ENCODE measurements at places on chromosomes 11 and 22.

DNA sequence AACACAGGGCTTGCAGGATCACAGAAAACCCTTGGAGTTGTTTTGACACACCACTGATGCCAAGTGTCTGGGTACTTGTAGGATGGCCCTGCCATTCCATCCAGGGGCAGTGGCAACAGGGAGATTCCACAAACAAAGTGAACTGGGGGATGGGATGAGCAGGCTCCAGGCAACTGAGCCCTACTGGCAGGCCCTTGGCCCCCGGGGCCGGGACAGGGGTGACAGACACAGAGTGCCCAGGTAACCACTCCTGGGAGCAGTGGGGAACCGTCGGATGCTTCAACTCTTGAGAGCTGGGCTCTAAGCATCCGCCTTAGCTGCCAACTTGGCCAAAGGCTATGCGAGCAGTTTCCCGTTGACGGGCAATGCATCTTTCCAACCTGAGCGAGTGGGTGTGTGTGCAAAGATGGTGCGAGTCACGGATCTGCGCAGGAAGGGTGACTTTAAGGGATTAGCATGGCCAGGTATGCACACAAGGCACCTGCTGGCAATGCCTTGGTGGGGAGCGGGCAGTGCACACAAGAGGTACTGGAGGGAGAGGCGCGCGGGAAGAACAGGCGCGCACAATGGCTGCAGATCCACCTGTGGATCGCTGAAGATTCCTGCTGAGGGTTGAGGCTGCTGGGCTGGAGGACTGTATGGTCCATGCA lies 83.1 kb upstream of the PRODH start:
- no peak for DNase-seq

DNA sequence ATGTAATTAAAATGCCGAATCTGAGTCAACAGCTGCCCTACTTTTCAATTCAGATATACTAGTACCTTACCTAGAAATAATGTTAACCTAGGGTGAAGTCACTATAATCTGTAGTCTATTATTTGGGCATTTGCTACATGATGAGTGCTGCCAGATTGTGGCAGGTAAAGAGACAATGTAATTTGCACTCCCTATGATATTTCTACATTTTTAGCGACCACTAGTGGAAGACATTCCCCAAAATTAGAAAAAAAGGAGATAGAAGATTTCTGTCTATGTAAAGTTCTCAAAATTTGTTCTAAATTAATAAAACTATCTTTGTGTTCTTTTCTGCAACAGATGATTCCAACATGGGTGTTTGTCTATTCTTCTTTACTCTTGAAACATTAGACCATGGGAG lies 14.1 kb downstream of the MS4A1 start:
- no peak for DNase-seq

GRCh38 chr11:17479284-17480214 lies 2.9 kb upstream of the ABCC8 start:
- peak; percentile 36 for DNase-seq

GRCh38 chr22:37431801-37432707 lies 4.8 kb upstream of the ELFN2 start:
- no peak for DNase-seq

GRCh38 chr11:116948391-116948790 lies 111.0 kb upstream of the APOA1 start:
- DNase-seq, result no peak

- peak; percentile 31 for DNase-seq
Measured at GRCh38 chr11:5624489-5625279, at the start of gene TRIM34. Gene TRIM34 (plus strand): TSS chr11:5625001. CDS start chr11:5632332, 7,331 bp downstream.

DNA sequence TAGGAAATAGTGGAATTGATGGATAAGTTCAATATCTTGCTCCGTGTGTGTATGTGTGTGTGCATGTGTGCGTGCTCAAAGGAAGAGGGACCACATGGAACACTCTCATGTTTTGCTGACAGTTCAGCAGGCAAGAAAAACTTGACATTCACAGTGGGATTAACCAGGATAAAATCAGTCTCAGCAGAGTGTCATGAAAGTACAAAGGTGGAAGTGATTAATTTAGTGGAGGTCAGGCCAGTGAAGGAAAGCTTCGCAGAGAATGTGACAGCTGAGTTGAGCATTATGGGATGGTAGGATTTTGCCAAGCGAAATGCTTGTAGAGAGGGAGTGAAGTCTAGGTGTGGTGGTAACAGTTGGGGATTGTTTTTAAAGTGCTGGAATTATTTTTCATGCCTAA lies 15.7 kb upstream of the FBXO3 start:
- DNase-seq, result no peak

- DNase-seq, result no peak
Measured at GRCh38 chr11:69520186-69520916, 38.9 kb downstream of the LINC01488 start.

DNA sequence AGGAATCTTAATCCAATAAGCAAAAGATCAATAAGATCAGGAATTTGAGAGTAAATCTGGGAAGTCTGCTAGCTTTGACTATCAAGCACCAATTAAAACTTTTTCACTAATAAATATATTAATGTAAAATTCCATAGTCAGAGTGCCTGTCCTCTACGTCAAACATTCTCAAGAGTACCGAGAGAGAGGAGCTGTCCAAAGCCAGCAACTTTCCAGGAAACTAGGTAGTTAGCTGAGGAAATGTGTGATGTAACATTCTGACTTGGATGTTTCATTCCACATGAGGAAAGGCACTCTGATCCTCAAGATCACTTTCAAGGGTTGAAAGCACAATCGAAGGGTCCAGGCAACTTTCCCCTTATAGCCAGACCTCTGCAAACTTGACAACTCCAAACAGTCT lies 113.2 kb downstream of the STK33 start:
- no peak for DNase-seq

DNA sequence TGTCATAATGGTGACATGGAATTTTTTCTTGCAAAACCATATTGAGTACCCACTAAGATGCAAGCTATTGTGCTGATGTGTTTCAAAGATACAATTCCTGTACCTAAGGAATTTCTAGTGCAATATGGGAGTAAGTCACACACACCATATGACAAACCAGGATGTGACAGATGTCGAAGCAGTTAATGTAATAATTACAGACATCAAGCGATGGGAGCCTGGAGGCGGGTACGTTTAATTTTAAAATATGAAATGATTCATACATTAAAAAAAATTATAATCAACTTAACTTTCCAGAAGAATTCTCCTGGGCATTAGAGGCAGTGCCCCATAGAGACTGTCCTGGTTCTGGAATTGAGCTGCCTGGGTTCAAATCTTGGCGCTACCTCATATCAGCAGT lies 6.0 kb downstream of the SYCE3 start:
- no peak for DNase-seq

- no peak for DNase-seq
Measured at GRCh38 chr11:77191429-77191822, 63.4 kb downstream of the MYO7A start.

DNA sequence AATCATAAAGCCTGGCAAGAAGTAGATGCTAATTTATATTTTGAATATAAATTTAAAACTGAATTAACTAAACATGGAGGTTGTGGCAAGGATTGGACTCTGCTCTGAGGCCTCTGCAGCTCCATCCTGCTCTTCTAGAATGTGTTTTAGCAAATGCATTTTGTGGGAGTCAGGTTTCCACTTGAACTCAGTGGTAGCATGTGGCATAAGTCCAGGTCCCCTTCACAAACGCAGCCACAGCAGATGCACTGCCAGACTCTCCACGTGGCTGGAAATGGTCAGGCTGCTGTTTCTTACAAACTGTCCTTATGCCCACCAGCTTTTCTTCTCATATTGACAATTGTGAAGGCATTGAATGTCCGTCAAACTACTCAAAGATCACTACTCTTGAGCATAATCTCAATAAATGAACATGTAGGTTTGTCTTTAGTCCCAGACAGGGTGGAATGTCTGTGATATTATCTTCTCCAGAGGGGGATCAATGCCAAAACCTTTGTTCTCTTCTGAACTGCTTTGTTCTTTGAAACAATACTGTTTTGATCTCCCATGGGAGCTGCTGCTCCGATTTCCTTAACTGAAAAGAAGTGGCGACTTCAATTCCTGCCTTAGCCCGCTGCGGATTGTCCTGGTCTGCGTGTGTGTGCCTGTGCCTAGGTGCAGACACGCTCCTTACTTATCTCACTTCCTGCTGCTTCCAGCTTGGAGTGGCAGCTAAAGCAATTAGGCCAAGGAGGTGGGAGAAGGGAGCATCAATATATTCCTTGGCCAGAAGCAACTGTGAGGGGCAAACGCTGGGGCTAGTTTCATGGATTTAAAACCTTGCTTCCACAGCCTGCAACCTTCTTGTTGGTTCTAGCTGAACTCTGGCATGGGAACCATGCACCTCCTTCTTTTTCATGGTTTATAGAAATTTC lies 24.2 kb downstream of the EIF4G2 start:
- no peak for DNase-seq

DNA sequence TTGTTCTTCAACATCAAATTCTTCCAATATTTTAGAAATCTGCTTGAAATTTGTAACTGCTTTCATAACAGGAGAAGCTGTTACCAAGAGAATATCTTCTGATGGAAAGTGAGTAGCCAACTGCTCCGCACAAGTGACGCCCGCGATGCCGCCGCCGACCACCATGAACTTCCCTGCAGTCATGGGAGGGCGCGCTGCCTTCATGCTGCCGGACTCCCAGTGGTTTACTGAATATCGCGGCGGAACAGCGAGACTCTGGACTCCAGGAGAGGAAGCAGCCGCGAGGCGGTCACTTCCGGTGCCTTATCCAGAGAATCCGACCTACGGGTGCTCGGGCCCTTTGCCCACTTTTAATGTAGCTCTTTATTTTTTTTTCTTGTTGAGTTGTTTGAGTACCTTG lies 190.6 kb downstream of the GUCY1A2 start:
- DNase-seq, result no peak

DNA sequence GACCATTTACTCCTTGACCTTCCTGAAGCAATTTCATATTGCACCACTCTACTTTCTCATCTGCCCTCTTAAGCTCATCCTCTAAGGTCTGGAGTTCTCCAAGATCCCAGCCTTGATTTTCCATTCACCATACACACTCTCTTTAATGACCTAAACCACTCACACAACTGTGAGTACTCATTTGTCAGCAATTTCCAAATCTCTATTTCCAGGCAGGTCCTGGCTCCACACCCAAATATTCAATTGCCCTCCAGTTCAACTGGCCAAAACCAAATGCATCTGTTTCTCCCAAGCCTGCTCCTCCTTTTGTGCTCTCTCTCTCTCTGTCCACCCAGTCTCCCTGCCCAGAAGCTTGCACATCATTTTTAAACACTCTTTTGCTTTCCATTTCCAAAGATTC lies 39.6 kb downstream of the NEU3 start:
- DNase-seq, result no peak

DNA sequence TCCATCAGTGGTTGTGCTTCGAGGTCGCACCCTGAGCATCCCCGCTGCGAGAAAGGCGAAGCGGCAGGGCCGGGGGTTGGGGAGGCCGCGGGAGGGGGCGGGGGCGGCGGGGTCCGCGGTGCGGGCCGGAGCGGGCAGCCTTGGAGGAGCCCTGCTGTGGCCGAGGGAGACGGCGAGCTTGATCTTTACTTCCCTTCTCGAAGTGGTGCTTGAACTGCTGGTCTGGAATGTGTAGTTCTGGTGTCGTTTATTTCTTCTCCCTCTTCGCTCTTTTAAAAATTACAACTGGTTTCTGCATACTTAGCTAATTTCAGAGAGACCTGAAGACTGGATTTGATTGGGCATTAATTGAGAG lies 1.1 kb downstream of the APLP2 start:
- DNase-seq, result no peak

DNA sequence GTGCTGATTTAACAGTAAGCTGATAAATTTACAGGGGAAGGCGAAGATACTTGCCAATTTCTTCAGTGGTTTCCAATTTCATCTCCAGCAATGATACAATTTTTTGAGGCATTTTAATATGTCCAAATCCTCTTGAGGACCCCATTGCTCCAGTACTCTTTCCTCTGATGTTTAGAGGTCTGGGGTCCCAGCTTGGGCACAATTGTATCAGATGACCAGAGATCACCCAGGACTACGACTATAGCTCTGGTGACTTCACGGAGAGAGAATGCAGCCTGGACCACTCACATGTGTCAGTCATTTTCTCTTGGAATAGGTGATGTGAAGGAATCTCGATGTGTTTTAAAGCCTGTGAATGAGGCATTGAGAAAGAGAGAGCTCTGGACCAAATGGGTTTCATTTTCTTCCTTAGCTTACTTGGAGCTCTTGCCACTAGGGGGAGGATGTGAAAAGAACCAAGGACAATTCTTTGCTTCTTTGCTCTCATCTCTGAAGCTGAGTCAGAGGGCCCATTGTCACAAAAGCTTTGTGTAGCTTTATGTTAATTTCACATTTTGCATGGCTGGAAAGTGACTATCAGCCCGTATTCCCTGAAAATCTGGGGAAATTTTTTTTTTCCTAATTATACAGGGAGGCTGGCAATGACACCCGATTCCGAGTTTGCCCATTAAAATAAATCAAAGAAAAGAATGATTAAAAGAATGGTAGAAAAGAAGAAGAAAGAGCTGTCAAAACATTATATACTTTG lies 6.7 kb upstream of the CCDC90B start:
- DNase-seq, result peak; percentile 42

- DNase-seq, result no peak
Measured at GRCh38 chr11:2348986-2349385, 28.1 kb upstream of the CD81 start.

- no peak for DNase-seq
Measured at GRCh38 chr22:29194184-29194583, 11.5 kb upstream of the EMID1 start.

DNA sequence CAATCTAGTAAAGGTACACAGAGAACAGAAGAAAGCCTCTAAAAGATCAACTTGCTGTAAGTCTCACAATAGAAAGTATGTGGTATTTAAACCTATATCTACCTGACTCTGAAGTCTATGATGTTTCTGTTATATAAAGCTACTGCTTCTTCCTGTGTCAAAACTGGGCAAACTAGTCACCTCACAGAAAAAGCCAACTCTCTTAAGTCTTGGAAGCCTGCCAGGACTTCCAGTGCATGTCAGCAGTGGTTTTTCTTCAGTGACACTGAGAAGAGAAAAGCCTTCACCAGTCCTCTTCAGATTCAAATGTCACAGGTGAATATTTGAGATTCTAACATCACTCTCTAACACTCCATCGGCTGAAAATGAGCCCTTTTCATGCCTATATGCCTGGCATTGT lies 808.0 kb downstream of the DLG2 start:
- DNase-seq, result no peak

- no peak for DNase-seq
Measured at GRCh38 chr11:31442086-31442485, 67.3 kb downstream of the IMMP1L start.

DNA sequence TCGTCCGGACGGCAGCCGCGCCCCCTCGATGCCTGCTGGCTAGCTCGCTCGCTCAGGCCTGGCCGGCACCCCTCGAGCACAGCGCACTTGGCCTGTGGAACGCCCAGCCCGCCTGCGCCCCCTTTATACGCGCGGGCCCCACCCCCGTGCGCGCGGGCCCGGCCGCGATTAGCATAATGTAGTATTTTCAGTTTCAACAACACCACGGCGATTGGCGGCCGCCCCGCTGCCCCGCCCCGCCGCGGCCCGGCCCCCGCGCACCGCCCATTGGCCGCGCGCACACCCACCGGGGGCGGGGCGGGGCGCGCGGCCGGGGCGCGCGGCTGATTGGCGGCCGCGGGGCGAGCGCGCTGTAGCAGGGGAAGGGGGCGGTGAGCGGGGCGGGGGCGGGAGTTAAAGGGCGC lies at the start of gene CDKN1C:
Gene CDKN1C (minus strand): TSS at position 98 of the 404 bp plus-strand sequence. CDS start 319 bp downstream, outside the sequence.
- peak; percentile 78 for DNase-seq

GRCh38 chr22:36334081-36334820 lies 53.5 kb downstream of the MYH9 start:
- no peak for DNase-seq
